ENCODE measurements at places on chromosomes 3 and 15.

GRCh38 chr3:105022813-105023212 is 343.9 kb upstream of the ALCAM start:
- DNase-seq: no peak

- no peak for DNase-seq
These were observed 150.7 kb upstream of the MEF2A start for GRCh38 chr15:99414755-99415731.

DNA sequence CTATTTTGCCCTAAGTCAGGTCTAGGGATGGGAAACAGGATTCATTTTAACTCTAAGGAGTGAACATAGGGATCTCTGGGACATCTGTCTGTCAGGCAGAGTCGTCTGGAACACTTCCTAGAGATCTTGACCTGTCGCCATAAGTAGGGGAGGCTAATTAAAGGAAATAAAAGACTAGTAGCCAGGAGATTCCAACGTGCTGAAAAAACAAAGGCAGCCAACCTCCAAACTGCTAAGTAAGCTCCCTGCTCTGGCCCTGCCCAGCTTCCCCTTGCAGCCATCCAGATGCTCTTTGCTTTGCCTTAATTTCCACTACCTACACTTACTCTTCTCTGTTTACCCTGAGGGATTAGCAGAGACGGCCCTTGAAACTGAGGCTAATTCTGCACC is 18.4 kb upstream of the TSEN2 start:
- no peak for DNase-seq

DNA sequence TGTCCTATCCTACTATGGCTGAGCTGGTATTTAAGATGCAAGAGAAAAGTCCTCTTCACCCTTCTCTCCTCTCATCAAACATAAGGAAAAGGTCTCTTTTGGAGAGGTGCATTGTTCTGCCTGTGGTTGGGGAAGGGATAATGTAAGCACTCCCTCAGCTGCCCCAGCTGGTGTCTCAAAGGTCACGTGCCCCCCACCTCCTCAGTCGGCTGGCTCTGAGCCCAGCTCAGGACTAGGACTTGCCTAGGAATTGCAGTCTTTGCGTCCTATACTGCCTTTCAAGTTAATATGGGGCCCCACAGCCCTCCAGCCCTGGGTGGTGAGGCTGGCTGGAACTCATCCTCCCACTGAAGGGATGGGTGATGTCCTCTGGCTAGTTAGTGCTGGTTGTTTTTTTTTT is 29.7 kb downstream of the OR4F15 start:
- no peak for DNase-seq

DNA sequence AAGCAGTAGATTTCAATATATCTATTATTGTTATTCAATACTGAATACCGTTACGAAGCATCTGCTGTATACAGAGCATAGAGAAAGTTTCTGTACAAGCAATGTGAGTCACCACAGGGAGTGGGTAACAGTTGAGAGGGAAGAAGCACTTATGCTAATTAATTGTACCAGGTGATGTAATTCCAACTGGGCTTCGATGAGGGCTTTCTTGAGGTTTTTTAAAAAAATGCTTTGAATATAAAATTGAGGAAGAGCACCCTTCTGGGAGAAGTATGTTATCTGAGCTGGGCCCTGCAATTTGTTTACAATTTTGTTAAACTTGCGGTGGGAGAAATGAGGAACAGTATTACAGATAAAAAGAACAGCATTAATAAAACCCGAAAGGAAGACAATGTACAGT is 197.9 kb downstream of the TPRG1 start:
- DNase-seq: no peak

GRCh38 chr3:177196008-177196455 is 1.2 kb downstream of the TBL1XR1 start:
- DNase-seq: no peak

- no peak for DNase-seq
These were observed 6.0 kb downstream of the PLIN1 start for GRCh38 chr15:89673165-89673512.

GRCh38 chr3:133038089-133038730 is at the start of gene TMEM108:
Gene TMEM108, plus strand, starts transcription at chr3:133038391.
- no peak for DNase-seq

DNA sequence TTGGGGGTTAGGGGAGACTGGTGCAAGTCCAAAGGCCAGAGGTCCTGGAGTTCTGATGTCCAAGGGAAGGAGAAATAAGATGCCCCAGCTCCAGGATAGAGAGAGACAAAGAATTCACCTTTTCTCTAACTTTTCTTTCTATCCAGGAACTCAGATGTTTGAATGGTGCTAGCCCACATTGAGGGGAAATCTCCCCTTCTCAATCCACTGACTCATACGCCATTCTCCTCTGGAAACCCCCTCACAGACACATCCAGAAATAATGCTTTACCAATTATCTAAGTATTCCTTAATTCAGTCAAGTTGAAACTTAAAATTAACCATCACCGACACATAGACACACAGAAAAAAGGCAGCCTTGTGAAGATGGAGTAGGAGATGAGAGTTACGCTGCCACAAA is 1085.2 kb downstream of the NSUN3 start:
- DNase-seq: no peak

- DNase-seq: peak; percentile 39
These were observed 1.4 kb downstream of the DNAJA4 start for GRCh38 chr15:78265752-78266224.

- DNase-seq: no peak
These were observed 57.8 kb upstream of the TGFBR2 start for GRCh38 chr3:30548600-30548999.
